ENCODE measurements at places on chromosomes 2 and 18.

- no peak for DNase-seq
These were observed 970.2 kb downstream of the ERBB4 start for GRCh38 chr2:211568439-211568838.

- DNase-seq: no peak
These were observed 284.9 kb downstream of the ZEB2 start for GRCh38 chr2:144235050-144235449.

GRCh38 chr2:15874321-15874720 lies 66.0 kb upstream of the MYCN start:
- no peak for DNase-seq

DNA sequence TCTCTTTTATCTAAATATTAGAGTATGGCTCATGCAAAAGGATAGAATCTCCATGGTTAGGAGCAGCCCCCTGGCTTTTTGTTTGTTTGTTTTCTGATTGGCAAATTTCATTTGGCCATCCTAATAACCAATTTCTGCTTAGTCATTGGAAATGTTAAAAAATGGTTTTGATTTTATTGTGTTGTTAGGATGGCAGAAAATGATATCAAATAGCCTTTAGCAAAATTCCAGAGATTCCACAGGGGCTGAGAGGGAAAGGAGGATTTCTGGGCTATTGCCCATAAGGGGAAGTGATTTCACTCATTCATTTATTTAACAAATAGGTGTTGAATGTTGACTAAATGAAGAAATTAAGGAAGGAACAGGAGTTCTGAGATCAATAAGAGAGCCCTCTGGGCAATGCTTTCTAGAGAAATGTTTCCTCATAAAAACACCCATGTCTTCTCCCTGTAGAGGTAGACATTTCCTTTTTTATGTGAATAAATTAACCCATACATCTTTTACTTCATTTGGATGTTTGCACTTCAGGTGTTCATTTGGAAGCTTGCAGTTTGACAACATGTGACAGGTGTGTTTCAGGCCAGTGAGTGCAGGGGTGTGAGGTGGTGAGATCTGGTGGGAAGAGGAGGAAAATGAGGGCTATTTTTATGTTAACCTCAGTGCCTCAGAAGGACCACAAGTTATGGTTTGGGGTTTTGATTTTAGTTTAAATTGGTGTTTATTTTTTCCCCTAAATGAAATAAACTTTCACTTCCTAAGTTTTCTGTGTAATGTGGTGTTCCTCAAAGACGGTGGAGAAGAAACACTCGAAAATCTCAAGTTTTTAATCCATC lies 61.7 kb upstream of the EPC2 start:
- no peak for DNase-seq

DNA sequence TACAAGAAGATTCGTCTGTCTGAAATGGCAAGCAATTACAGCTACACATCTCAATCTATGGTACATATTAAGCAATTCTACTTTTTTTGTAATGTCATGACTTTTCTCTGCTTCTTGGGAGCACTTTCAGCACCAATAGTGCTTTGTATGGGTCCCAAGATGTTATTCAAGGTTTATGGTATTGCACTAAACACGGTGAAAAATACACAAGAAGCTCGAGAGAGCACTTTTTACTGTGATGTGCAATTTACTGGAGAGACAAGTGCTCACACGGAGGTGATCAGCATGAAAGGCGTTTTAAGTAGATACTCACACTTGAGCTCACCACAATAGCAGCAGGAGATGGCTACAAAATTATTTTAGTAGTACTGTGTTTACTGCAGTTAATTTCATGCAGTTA lies 783.6 kb downstream of the CBLN2 start:
- DNase-seq: no peak

GRCh38 chr2:7052404-7052803 lies 135.2 kb downstream of the RNF144A start:
- no peak for DNase-seq

DNA sequence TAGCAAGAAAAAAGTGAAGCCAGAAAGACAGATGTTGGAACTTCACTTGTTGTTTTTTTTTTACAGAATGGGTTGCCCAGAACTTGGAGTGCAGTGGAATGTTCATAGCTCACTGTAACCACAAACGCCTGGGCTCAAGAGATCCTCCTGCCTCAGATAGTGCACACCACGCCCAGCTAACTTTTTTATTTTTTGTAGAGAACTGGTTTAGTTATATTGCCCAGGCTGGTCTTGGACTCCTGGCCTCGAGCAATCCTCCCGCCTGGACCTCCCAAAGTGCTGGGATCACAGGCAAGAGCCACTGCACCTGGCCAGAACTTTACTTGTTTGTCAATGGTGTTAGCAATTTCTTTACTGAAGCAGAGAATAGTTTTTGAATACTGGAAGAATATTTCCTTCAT lies 11.9 kb upstream of the ASPRV1 start:
- no peak for DNase-seq

DNA sequence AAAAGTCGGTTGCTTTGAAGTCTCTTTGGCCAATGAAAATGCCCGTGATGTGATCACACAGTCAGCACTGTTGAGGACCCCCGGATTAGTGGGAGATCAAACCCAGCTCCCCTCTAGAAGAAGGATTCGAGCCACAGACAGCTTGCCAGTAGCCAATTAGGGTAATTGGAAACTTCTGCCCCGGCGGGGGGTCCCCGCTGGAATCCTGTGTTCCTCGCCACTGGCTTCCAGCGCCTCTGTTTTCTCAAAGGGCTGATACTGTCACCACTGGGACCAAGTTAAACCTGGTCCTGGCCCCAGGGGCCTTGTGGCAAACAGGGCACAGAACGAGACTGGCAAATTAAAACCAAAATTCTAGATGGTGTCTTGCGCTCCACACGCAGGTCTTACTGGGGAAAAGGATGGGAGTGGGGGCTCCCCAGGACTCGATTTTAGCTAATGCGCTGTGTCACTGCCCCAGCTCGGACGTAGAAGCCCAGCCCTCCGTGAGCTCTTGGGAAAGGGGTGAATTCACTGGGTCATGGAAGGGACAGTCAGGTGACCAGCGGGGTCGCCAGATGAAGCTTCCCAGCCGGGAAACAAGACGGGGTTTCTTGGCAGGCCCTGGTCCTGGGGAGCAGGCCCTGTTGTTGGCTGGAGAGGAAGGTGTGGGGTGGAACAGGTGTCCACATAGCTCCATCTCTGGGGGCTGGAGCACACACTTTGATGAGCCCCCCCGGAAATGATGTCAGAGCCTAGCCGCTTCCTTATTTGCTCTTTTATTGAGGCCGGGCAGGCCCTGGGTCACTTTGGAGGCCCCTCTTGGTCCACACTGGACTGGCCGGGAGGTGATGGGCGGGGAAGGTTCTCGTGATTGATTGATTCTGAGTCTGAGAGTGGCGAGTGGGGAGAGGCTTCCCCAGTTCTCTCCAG lies 90.2 kb downstream of the SMAD7 start:
- no peak for DNase-seq

GRCh38 chr2:158889135-158889853 lies 79.1 kb upstream of the TANC1 start:
- DNase-seq: no peak

DNA sequence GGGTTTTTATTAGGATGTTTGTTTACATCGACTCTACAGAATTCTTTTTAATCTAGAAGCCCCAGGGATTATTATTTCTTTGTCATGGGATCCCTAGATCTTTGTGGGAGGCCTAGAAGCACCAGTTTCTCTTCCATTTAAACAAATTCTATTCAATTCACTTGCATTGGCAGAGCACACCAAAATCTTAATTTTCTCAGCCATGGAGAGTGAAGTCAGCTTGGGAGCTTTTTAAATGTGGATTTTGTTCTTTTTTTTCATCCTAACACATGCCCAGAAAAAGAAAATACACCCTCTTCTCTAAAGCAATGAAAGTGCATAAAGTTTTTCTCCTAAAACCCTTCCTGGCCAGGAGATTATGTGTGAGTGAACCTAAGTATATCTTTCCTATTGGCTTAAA lies 38.5 kb downstream of the CDCA7 start:
- no peak for DNase-seq

- DNase-seq: no peak
These were observed 25.3 kb downstream of the LAMA3 start for GRCh38 chr18:23714576-23714975.

- DNase-seq: no peak
These were observed 18.1 kb upstream of the ROCK1 start for GRCh38 chr18:21129566-21130216.

DNA sequence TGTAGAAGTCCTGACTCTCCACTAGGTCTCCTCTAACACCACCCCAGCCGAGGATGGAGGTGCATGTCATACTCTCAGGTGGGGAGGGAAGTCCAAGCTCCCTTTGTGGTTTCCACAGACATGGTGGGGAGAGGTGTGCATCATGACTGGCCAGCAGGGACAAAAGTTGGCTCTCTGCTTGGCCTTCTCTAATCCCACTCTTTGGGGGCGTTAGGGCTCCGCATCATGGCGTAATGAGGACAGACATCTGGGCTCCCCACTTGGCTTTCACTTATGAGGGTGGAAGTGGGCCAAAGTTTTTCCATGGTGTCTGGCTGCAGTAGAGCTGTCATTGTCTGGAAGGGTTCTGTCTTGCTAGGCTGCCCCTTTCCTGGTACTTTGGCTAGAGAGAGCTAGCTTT lies 80.7 kb upstream of the DAPL1 start:
- no peak for DNase-seq

DNA sequence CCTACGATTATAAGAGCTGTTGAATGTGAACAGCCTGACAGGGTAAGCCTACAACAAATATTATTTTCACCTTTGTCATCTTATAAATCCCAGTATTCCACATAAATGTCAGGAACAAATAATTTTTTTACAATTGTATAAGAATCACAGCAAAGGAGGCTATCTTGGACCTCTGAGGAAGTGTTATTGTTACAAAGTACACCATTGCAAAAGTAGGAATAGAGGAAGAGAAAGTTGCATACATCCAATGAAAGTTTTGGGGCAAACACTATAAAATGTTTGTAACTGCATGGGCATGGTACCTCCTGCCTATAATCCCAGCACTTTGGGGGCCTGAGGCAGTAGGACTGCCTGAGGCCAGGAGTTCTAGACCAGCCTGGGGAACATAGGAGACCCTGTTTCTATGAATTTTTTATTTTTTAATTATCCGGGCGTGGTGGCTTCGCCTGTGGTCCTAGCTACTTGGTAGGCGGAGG lies 715 bp upstream of the MEMO1 start:
- DNase-seq: no peak

DNA sequence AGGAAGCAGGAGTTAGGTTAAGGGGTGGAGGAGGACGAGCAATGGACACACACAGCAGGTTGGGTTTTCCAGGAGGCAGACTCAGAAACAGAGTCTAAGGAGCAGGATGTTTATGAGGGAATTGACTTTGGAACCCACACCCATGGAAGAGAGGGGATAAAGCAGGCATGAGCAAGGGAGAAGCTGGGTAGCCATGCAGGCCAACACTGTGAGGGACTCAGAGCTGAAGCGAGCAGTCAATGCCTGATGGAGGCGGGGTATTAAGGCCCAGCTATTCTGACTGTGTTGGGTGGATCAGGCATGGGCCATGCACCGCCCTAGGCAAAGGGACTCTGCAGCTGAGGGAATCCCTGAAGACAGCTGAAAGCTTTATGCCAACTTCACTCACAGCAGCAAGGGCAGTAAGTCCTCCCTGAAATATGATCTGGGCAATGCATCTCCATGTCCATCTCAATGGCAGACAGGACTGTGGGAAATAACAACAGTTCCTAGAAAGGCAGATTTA lies 37.6 kb downstream of the TEX51 start:
- DNase-seq: no peak

DNA sequence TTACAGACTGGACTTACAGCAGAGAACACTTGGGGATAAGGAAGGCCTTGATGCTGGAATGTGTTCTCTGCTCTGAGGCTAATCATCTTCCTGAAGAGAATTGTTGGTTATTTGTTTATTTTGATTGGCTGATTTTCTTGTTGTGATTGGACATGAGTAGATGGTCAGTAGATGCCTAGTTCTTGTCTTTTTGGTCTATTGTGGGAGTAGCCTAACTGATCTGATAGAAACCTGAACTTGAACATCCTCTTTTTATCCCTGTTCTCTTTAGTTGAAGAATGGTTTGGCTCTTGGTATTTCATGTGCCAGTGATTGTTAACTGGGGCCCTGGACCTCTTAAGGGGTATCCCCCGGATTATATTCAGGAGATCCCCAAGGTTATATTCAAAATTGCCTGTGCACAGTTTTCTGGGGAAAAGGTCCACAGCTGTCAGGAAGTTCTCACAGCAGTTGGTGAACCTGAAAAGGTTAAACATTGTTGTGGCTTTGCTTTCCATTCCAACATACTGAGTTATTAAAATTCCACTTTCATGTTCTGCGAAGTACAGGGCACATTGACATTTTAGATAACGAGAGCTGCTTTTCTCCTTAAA lies 13.6 kb downstream of the TWSG1 start:
- DNase-seq: no peak

- DNase-seq: no peak
These were observed 877.9 kb upstream of the TMEFF2 start for GRCh38 chr2:193072647-193073046.

DNA sequence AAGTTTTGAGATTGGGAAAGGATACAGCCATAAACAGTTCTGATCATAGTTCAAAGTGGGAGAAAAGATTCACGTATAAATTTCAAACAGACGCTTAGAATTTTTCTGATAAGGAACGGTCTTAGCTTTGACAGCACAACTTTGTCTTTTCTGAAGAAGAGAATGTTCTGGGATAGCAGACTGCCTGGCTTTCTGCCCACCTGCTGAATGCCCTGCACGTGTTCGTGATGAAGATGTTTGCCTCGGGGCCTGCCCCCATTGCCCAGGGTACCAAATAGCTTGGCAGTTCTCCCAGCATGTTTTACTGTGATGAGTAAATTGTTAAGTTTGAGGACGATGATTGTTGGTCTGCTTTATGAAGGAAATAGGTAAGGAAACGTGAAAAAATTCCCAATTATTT lies 4.6 kb downstream of the MRPL33 start:
- no peak for DNase-seq

- DNase-seq: no peak
These were observed 691.2 kb downstream of the EPHA4 start for GRCh38 chr2:220880623-220881596.

- no peak for DNase-seq
These were observed 5.1 kb downstream of the ADRA2B start for GRCh38 chr2:96111257-96111640.

DNA sequence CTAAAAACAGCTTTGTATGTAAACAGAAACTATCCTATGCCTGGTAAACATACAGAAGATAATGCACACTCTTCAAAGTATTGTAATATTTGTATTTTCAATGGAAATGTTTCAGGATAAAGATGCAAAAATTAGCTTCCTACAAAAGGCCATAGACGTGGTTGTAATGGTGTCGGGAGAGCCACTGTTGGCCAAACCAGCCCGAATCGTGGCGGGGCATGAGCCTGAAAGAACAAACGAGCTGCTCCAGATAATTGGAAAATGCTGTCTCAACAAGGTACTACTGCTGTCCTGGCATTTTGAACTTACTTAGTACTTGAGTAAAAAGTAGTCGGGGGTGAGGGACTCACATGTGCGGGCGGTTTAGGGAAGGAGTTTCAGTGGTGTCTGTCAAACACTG lies 5.4 kb downstream of the TRAF3IP1 start:
- DNase-seq: no peak

Measured in stimulated activated CD8-positive, alpha-beta memory T cell treated with anti-CD3 and anti-CD28 coated beads, Interleukin-2, amount 100 ng/mL, for 48 hours (primary cell).